Upper lobe of left lung (tissue), 6 donors: ENCODE measurements at places on chromosomes 11 and 22.

DNA sequence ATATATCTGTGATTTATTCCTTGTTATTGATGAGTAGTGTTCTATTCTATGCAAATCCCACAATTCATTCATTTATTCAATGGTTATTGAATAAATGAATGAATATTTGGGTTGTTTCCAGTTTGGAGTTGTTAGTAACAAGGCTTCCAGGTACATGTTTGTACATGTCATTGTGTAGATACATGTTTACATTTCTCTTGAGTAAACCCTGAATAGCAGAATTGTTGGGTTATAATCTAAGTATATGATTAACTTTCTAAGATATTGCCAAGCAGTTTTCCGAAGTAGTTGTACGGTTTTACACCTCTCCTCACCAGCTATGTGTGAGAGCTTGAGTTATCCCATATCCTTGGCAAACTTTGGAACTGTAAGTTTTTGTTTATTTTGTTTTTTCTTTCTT is 18.5 kb upstream of the OR8G1 start:
- H3K4me3 ChIP-seq, result no peak overlapping the region
- H3K27ac ChIP-seq, result no peak overlapping the region
- no peaks in the 10 kb centered on the region for H3K27me3 ChIP-seq
- H3K4me1 ChIP-seq, result no peaks in the 10 kb centered on the region

DNA sequence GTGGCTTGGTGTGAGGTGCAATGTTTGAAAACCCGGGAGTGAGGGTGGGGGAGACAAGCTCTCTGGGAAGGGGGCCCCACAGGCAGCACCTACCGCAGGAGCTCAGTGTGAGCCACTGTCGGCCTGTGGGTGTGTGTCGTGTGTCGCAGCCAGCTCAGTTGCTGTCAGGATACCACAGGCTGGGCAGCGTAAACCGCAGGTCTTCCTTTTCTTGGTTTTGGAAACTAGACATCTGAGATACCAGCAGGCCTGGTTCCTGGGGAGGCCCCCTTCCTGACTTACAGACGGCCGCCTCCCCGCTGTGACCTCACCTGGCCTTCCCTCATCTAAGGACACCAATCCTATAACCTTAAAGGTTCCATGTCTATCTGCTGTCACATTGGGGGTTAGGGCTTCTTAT is 19.4 kb downstream of the IRF7 start:
- H3K27ac ChIP-seq, result no peak overlapping the region
- DNase-seq, result no peak
- H3K36me3 ChIP-seq, result peaks cover 90% of the 10 kb centered on the region
- no peaks in the 10 kb centered on the region for H3K4me1 ChIP-seq
- H3K4me3 ChIP-seq, result no peak overlapping the region

DNA sequence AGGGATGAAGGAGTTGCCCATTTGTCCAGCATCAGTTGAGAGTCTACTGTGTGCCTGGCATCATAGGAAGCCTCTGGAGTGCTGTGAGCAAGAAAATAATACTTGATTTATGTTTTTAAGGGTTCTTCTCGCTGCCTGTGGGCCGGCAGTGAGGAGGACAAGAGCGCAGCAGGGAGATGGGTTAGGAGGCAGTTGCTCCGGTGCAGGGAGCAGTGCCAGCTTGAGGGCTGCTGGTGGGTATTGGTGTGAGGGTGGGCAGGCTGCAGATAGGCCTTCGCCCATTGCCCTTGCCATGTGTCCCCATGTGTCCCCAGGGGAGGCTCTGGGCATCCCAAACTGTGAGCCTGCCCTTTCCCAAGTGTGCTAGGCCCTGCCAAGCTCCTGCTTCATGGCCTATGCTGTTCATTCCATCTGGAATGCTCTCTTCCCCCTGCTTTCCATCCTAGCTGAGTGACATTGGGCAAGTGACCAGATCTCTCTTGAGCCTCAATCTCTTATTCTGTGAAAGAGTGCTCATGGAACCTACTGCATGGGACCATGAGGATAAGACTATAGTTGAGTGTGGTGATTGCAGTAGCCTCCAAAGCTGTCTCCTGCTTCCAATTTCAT is 19.8 kb downstream of the BMAL1 start:
- no peaks in the 10 kb centered on the region for H3K27me3 ChIP-seq
- no peaks in the 10 kb centered on the region for H3K36me3 ChIP-seq
- H3K27ac ChIP-seq, result peak overlapping the region; percentile 59

DNA sequence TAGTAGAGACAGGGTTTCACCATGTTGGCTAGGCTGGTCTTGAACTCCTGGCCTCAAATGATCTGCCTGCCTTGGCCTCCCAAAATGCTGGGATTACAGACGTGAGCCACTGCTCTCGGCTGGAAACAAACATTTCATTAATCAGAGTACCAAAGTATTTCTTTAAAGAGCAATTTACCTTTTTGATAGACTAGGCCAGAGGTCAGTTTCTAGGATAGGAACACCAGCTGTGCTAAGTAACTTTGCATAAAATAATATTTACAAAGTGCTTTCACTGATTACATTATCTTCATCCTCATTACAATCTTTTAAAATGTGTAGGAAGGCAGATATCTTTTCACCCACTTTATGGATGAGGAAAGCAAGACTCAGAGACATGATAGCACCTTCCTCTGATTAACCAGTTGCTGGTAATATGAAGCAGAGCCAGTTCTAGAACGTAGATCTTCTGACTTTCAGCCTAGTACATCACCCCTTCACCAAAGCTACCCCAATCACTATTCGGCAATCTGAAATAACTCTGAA is 355.2 kb downstream of the SOX6 start:
- peaks cover 17% of the 10 kb centered on the region for H3K4me1 ChIP-seq
- no peak overlapping the region for H3K4me3 ChIP-seq
- H3K27me3 ChIP-seq, result no peaks in the 10 kb centered on the region
- H3K27ac ChIP-seq, result peak overlapping the region; percentile 69
- no peak for DNase-seq

GRCh38 chr11:73182824-73183321 is 35.2 kb upstream of the P2RY2 start:
- H3K4me3 ChIP-seq, result no peak overlapping the region
- no peaks in the 10 kb centered on the region for H3K36me3 ChIP-seq
- no peak overlapping the region for H3K27ac ChIP-seq
- DNase-seq, result no peak
- peaks cover 28% of the 10 kb centered on the region for H3K4me1 ChIP-seq
